Activated naive CD4-positive, alpha-beta T cell treated with anti-CD3 and anti-CD28 coated beads for 36 hours (primary cell): ENCODE measurements at places on chromosomes 12 and 14. TPM values are rescaled to one million over a fixed set of nuclear protein-coding genes. Genes with fewer than 3 reads are reported as not detected.

GRCh38 chr12:3990501-3991280 lies 117.5 kb upstream of the PARP11 start:
- no peaks in the 10 kb centered on the region for H3K27me3 ChIP-seq
- H3K27ac ChIP-seq, result no peak overlapping the region
- H3K36me3 ChIP-seq, result no peaks in the 10 kb centered on the region
- DNase-seq, result no peak
- H3K4me3 ChIP-seq, result no peak overlapping the region

- peaks cover 18% of the 10 kb centered on the region for H3K36me3 ChIP-seq
- DNase-seq, result no peak
- H3K27ac ChIP-seq, result peak overlapping the region; percentile 90
Observed at GRCh38 chr14:74713395-74713735, 421 bp downstream of the FCF1 start.

- no peaks in the 10 kb centered on the region for H3K36me3 ChIP-seq
- no peak overlapping the region for H3K27ac ChIP-seq
- H3K4me1 ChIP-seq, result no peaks in the 10 kb centered on the region
Observed at GRCh38 chr12:65940744-65941143, 116.5 kb downstream of the HMGA2 start.

- no peak overlapping the region for H3K4me3 ChIP-seq
- H3K36me3 ChIP-seq, result no peaks in the 10 kb centered on the region
- no peak for DNase-seq
- no peak overlapping the region for H3K27ac ChIP-seq
Observed at GRCh38 chr12:91551927-91552326, 369.3 kb upstream of the DCN start.

DNA sequence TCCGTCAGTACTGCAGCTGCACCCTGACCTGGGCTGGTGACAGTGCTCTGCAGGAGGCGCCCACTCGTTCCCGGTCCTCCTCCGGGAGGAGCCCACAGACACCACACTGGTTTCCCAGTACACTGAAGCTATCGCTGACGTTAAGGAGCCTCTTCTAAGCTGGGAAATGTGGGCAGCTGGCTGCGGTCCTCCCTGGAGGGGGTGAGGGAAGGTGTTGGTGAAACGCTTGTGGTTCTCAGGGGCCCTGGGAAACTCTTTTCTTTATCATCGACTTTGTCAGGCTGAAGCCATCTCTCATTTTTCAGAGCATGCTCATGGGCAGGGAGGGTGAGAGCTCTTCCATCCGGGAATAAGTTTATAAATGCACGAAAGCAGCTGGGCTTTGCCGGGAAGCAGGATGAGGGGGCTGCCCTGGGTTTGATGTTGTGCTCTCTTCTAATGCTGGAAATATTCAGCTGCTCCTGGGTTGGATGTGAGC lies 176.0 kb downstream of the CHST11 start:
- H3K27me3 ChIP-seq, result no peaks in the 10 kb centered on the region
- no peak overlapping the region for H3K4me3 ChIP-seq
- DNase-seq, result no peak
- H3K27ac ChIP-seq, result no peak overlapping the region
- peaks cover 9% of the 10 kb centered on the region for H3K36me3 ChIP-seq

- H3K27ac ChIP-seq, result no peak overlapping the region
- H3K27me3 ChIP-seq, result no peaks in the 10 kb centered on the region
- peaks cover 17% of the 10 kb centered on the region for H3K36me3 ChIP-seq
- no peak for DNase-seq
Observed at GRCh38 chr12:26452511-26452910, 257.1 kb downstream of the SSPN start.

- no peaks in the 10 kb centered on the region for H3K4me1 ChIP-seq
- no peaks in the 10 kb centered on the region for H3K36me3 ChIP-seq
- H3K27ac ChIP-seq, result no peak overlapping the region
- H3K4me3 ChIP-seq, result no peak overlapping the region
Observed at GRCh38 chr12:78143717-78144116, 313.0 kb downstream of the NAV3 start.

GRCh38 chr12:96198965-96199364 lies 4.8 kb downstream of the ELK3 start:
- H3K4me3 ChIP-seq, result peak overlapping the region; percentile 7
- peaks cover 10% of the 10 kb centered on the region for H3K36me3 ChIP-seq
- peak overlapping the region; percentile 65 for H3K27ac ChIP-seq
- H3K27me3 ChIP-seq, result no peaks in the 10 kb centered on the region
- DNase-seq, result no peak

DNA sequence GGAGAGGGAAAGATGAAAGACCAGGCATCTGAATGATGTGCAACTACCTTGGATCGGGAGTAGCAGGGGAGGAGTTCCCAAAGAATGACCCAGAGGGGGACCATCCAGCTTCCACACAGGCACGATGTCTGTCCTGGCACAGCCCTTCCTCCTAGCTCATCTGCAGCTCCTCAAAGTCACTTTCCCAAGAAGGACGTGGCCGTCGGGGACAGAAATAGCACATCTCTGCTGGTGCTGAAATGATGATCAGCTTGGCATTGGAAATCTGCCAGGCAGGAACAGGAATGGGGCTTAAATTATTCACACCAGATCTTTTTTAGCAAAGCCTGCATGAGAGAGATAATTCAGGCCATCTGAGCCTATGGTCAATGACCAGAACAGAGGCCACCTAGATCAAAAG lies 41.7 kb downstream of the TSPAN11 start:
- H3K27ac ChIP-seq, result no peak overlapping the region
- no peaks in the 10 kb centered on the region for H3K4me1 ChIP-seq
- no peak overlapping the region for H3K4me3 ChIP-seq
- peaks cover 16% of the 10 kb centered on the region for H3K27me3 ChIP-seq

DNA sequence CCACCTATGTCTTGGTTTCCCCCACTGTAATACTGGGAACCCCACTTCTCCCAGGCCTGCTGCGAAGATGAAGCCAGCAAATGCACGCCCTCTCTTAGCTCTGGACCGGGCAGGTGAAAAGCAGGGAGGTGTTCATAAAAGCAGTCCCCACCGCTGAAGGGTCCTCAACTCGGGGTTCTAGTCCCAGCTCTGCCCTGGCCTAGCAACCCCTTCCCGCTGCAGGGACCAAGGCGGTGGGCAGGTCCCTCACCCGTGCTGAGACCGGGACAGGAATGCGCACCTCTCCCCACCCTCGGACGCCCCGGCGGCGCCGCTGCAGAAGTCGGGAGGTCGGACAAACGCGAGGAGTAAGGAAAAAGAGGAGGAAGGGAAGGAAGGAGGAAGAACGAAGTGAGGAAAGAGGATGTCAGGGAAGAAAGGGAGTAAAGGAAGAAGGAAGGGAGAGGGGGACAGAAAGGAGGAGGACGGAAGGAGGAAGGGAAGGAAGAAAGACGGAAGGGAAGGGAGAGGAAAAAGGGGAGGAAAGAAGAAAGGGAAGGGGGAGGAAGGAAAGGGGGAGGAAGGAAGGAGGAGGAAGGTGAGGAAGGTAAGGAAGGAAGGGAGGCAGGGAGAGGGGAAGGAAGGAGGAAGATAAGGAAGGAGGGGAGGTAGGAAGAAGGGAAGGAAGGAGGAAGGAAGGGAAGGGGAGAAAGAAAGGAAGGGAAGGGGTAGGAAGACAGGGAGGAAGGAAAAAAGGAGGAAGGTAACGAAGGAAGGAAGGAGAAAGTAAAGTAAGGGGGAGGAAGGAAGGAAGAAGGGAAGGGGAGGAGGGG lies 701 bp downstream of the SPRING1 start:
- H3K27me3 ChIP-seq, result no peaks in the 10 kb centered on the region
- H3K36me3 ChIP-seq, result peaks cover 13% of the 10 kb centered on the region
- H3K27ac ChIP-seq, result peak overlapping the region; percentile 63

GRCh38 chr12:102461501-102461900 lies 18.9 kb downstream of the IGF1 start:
- DNase-seq, result no peak
- H3K4me1 ChIP-seq, result no peaks in the 10 kb centered on the region
- peaks cover 10% of the 10 kb centered on the region for H3K27me3 ChIP-seq
- H3K27ac ChIP-seq, result no peak overlapping the region
- H3K36me3 ChIP-seq, result no peaks in the 10 kb centered on the region
- H3K4me3 ChIP-seq, result no peak overlapping the region

DNA sequence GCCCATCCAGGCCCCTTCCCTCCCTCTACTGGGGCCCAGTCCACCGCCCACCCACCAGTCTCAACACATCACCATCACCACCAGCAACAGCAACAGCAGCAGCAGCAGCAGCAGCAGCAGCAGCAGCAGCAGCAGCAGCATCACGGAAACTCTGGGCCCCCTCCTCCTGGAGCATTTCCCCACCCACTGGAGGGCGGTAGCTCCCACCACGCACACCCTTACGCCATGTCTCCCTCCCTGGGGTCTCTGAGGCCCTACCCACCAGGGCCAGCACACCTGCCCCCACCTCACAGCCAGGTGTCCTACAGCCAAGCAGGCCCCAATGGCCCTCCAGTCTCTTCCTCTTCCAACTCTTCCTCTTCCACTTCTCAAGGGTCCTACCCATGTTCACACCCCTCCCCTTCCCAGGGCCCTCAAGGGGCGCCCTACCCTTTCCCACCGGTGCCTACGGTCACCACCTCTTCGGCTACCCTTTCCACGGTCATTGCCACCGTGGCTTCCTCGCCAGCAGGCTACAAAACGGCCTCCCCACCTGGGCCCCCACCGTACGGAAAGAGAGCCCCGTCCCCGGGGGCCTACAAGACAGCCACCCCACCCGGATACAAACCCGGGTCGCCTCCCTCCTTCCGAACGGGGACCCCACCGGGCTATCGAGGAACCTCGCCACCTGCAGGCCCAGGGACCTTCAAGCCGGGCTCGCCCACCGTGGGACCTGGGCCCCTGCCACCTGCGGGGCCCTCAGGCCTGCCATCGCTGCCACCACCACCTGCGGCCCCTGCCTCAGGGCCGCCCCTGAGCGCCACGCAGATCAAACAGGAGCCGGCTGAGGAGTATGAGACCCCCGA lies 6.8 kb upstream of the RNU7-1 start:
- peak overlapping the region; percentile 96 for H3K27ac ChIP-seq
- peak; percentile 73 for DNase-seq
- H3K4me3 ChIP-seq, result peak overlapping the region; percentile 92
- peaks cover 27% of the 10 kb centered on the region for H3K36me3 ChIP-seq

DNA sequence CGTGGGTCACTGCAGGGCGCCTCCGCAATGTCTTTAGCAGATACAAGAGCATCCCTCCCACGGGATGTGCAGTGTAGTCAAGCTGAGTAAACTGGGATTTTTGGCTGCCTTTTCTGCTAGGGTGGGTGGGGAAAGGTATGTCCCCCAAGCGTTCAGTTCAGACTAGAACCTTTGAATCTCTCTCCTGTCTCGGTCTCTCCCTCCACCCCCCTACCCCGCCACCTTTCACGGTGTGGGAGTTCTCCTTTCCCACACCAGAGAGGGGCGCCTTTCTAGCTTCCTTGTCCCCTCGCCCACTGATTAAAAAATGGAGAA lies 525 bp upstream of the FAR2 start:
- no peak for DNase-seq
- peaks cover 8% of the 10 kb centered on the region for H3K4me1 ChIP-seq
- peaks cover 13% of the 10 kb centered on the region for H3K27me3 ChIP-seq
- H3K36me3 ChIP-seq, result no peaks in the 10 kb centered on the region
- H3K27ac ChIP-seq, result peak overlapping the region; percentile 59

- no peak overlapping the region for H3K27ac ChIP-seq
- no peak for DNase-seq
- no peak overlapping the region for H3K4me3 ChIP-seq
- H3K4me1 ChIP-seq, result peaks cover 34% of the 10 kb centered on the region
Observed at GRCh38 chr12:46185686-46186085, 83.2 kb downstream of the SLC38A1 start.

- H3K27me3 ChIP-seq, result peaks cover 19% of the 10 kb centered on the region
- H3K4me1 ChIP-seq, result no peaks in the 10 kb centered on the region
- no peaks in the 10 kb centered on the region for H3K36me3 ChIP-seq
- DNase-seq, result no peak
Observed at GRCh38 chr12:99976762-99977161, 8.0 kb downstream of the ANKS1B start.

- H3K27ac ChIP-seq, result no peak overlapping the region
- H3K4me1 ChIP-seq, result peaks cover 15% of the 10 kb centered on the region
- H3K27me3 ChIP-seq, result no peaks in the 10 kb centered on the region
- H3K4me3 ChIP-seq, result no peak overlapping the region
Observed at GRCh38 chr12:109872-110271, 43.3 kb downstream of the IQSEC3 start.

- no peaks in the 10 kb centered on the region for H3K27me3 ChIP-seq
- peaks cover 31% of the 10 kb centered on the region for H3K4me1 ChIP-seq
- H3K36me3 ChIP-seq, result peaks cover 11% of the 10 kb centered on the region
- no peak overlapping the region for H3K27ac ChIP-seq
Observed at GRCh38 chr14:96519970-96520369, 17.8 kb downstream of the PAPOLA start.

DNA sequence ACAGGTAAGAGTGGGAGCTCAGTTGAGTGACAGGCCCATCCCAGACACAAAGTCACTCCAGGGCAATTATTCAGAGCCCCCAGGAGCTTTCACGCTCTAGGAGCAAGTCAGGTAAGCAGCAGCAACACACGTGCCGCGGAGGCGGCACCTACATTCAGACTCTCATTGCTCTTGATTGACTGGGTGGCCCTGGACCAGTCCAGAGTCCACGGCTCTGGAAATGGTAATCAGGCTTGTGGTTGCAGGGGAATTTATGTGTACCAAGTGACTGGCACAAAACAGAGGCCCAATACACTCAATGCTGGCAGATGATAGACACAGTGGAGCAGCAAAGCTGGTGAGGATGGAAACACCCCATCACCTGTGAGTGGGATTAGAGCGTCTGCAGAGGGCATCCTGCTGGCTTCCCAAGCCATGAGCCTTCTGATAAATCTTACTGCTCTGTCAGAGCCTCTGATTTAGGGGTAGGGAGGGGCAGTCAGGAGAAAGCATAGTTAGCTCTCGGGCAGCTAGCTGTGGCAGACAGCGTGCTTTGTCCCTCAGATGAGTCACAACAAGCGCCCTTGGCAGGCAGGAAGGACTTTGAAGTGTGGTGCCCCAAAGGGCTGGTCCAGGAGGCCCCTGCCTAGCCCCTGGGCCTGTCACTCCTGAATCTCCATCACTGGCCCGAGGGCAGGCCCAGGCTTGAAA lies 344.7 kb downstream of the CACNA1C start:
- H3K4me3 ChIP-seq, result no peak overlapping the region
- no peaks in the 10 kb centered on the region for H3K27me3 ChIP-seq
- H3K4me1 ChIP-seq, result no peaks in the 10 kb centered on the region
- H3K36me3 ChIP-seq, result no peaks in the 10 kb centered on the region
- DNase-seq, result no peak

Gene PLXNC1
- total RNA-seq, result 4.0 TPM

Gene STXBP6
- not detected for total RNA-seq

Gene VPS29
- 81.8 TPM for total RNA-seq

Gene MYL2
- not detected for total RNA-seq

Gene SALL2
- total RNA-seq, result 3.1 TPM

Gene GSG1
- total RNA-seq, result not detected

Gene LRRIQ1
- total RNA-seq, result not detected

Gene ENDOU
- total RNA-seq, result not detected

Gene NINJ2
- total RNA-seq, result 1.8 TPM

Gene RNF212B
- not detected for total RNA-seq

Gene R3HDM2
- total RNA-seq, result 42.2 TPM
